ENCODE measurements at places on chromosomes 6 and 20. TPM values are rescaled to one million over a fixed set of nuclear protein-coding genes. Genes with fewer than 3 reads are reported as not detected.

DNA sequence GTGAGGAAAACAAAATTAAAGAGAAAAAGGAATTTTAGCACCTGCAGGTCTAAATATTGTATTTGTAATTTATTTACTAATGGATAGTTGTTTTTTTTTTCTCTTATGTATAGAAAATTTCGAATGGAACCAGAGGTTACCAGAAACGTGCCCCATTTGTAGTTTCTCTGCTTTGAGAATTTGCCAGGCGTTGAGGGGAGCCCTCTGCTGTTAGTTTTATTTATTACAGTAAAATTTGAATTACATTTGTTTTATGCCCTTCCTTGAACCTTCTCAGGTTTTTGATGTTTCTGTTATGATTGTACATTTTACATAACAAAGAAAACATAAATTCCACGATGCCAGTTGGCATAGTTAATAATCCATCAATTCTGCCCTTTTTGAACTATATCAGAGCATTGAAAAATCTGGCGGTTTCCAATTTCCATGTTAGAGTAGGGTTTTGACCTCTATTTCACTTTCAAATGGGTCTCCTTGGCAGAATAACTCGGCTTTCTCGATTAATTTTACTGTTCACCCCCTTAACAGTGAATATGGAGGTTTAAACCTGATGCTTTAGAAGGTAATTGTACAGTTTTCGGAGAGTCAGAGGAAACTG is 35.1 kb upstream of the RFPL4B start:
- no peak for DNase-seq

DNA sequence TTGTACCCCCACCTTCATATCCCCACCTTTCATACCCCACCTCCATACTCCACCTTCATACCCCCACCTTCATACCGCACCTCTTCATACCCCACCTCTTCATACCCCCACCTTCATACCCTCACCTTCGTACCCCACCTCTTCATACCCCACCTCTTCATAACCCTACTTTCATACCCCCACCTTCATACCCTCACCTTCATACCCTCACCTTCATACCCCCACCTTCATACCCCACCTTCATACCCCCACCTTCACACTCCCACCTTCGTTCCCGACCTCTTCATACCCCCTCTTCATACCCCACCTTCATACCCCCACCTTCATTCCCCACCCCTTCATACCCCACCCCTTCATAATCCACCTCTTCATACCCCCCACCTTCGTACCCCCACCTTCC is 92.9 kb upstream of the NAA20 start:
- DNase-seq, result no peak

The CD24 gene
- 1,256 TPM for polyA plus RNA-seq

The MUCL3 gene
- polyA plus RNA-seq, result 0.07 TPM

DNA sequence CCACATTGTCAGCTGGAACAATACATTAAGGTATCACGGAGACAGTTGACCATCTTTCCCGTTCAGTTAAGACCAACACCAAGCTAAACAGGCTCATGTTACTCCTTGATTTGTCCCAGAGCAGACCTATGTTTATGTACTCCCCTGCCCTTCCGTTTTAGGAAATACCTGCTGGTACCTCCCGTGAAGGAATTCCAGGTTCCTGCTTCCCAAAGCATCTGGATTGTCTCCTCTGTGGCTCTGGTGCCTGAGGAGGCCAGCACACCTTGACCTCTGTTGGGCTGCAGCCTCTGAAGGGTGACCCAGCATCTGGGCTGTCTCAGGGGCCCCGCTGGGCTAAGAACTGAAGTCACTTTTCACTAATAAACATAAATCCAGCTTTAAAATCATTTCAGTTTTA is 647.8 kb upstream of the MARCKS start:
- no peak for DNase-seq

The NOX3 gene
- 2.1 TPM for polyA plus RNA-seq

The HLA-DOB gene
- 0.17 TPM for polyA plus RNA-seq

DNA sequence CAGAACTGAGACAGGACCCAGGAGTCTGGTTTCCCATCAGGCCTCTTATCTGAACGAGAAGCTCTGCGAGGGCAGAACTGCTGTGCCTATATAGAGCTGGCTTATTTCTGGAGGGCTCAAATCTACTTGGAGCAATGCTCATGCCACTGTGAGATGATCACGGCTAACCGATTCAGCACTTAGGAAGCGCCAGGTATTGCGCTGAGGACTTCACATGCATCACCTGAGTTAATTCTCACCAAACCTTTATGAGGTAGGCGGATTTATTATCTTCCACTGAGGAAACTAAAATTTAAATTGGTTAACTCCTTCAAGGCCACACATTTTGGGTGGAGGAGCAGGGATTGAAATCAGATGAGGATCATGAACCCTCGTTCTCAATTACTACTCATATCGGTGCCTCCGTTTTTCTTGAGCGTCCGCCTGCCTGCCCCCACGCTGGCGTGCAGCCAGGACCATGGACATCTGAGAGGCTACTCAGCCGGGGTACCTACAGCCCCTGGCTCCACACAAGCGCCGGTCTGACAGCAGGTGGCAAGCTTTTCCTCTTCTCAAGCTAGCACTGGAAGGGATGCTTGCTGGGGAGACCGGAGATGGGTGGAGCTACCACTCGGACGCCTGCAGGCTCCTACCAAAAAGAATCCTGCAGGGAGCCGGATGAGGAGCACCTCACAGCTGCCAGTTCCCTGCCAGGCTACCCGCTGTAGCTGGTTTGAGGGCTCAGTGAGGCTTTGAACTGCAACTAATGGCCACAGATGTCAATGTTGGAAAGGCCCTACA is 1.0 kb upstream of the PCIF1 start:
- no peak for DNase-seq
